ENCODE measurements at places on chromosomes 1 and 21. TPM values are rescaled to one million over a fixed set of nuclear protein-coding genes. Genes with fewer than 3 reads are reported as not detected.

- DNase-seq: no peak
- no peaks in the 10 kb centered on the region for H3K36me3 ChIP-seq
- peaks cover 18% of the 10 kb centered on the region for H3K4me1 ChIP-seq
- H3K27ac ChIP-seq: no peak overlapping the region
- H3K4me3 ChIP-seq: no peak overlapping the region
- H3K27me3 ChIP-seq: no peaks in the 10 kb centered on the region
Observed at GRCh38 chr1:169527001-169527400, 41.3 kb upstream of the SLC19A2 start.

GRCh38 chr1:236951672-236952071, 52.6 kb downstream of the MT1HL1 start:
- no peaks in the 10 kb centered on the region for H3K27me3 ChIP-seq
- H3K4me1 ChIP-seq: no peaks in the 10 kb centered on the region
- H3K36me3 ChIP-seq: no peaks in the 10 kb centered on the region
- no peak overlapping the region for H3K4me3 ChIP-seq

DNA sequence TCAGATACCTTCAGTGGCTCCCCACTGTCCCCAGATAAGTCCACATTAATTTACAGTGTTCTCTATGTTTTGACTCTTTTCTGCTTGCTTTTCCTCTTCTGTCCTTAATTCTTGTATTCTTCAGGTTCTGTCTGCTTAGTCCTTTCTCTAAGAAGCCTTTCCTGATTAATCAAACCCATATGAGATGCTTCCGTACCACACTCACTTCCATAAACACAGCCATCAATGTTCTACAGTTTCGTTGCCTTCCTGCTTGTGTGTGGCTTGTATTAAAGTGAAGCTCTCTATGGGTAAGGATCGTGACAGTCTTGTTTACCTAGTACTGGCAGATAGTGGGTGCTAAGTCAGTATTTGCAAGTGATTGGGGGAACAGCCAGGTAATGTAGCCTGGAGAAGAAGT, 75.9 kb downstream of the PRDM2 start:
- peaks cover 3% of the 10 kb centered on the region for H3K36me3 ChIP-seq
- no peaks in the 10 kb centered on the region for H3K27me3 ChIP-seq
- H3K27ac ChIP-seq: no peak overlapping the region
- no peak for DNase-seq
- H3K4me1 ChIP-seq: no peaks in the 10 kb centered on the region
- H3K4me3 ChIP-seq: no peak overlapping the region

The SPAG17 gene
- total RNA-seq: not detected

The TMEM125 gene
- 60.6 TPM for total RNA-seq

DNA sequence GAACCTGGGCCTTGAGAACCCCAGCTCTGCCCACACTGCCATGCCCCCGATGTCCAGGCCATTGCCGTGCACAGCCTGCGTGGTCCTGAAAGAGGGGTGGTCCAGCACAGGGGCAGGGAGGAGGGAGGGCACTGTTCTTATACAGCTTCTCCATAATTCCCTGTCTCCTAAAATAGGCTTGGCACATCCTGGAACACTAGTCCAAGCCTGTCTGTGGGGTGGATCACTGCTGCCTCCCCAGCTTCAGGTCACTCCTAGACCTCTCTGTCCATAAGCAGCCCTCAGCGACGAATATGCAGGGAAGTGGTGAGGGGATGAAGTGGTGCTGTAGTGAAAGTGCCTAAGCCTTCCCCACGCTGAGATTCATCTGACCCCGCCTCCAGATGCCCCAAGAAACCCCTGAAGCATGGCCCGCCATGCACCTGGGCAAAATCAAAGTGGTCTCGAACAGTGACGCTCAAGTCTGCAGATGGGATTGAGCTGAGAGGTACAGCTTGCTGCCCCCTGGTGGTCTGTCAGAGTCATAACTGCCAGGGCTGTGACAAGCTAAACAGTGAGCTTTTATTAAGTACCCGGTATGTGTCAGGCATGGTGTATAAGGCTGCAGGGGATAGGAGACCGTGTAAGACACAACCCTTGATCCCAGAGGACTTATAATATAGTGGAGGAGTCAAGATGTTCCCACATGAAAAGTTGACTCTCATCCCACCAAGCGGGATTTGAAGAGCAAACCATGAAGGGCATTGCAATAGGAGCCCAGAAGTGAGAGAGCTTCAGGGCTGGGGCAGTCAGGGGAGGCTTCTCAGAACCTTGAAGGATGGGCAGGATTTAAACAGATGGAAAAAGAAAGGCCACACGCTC, 66.6 kb downstream of the FAM163A start:
- no peaks in the 10 kb centered on the region for H3K36me3 ChIP-seq

The BRINP3 gene
- 20.6 TPM for total RNA-seq

The CHAF1B gene
- total RNA-seq: 0.64 TPM

The PLA2G2D gene
- total RNA-seq: not detected

The MYOC gene
- 3.7 TPM for total RNA-seq

DNA sequence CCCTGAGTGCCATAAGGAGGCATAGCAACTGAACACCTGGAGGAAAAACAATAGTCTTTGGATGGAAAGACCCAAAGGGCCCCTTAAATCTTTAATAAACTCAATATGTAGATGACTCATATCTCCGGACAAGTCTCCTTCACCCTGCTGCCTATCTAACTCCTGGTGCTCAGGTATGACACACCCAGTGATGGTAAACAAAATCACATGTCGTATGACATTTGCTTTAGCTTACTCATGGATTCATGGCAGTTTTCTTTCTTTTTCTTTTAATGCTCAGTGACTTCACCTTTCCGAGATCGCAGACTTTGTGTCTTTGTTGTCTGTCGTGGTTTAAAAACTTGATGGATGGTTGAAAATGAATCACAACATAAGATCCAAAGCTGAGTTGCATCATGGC, 208.5 kb upstream of the PROX1 start:
- no peaks in the 10 kb centered on the region for H3K36me3 ChIP-seq
- H3K4me3 ChIP-seq: no peak overlapping the region
- no peaks in the 10 kb centered on the region for H3K27me3 ChIP-seq
- H3K27ac ChIP-seq: no peak overlapping the region
- no peak for DNase-seq
- no peaks in the 10 kb centered on the region for H3K4me1 ChIP-seq

- DNase-seq: peak; percentile 96
- H3K4me3 ChIP-seq: peak overlapping the region; percentile 36
- H3K36me3 ChIP-seq: no peaks in the 10 kb centered on the region
- H3K27me3 ChIP-seq: no peaks in the 10 kb centered on the region
Observed at GRCh38 chr1:150561254-150561973, 12.2 kb downstream of the ADAMTSL4 start.

The GALNT2 gene
- 33.6 TPM for total RNA-seq

DNA sequence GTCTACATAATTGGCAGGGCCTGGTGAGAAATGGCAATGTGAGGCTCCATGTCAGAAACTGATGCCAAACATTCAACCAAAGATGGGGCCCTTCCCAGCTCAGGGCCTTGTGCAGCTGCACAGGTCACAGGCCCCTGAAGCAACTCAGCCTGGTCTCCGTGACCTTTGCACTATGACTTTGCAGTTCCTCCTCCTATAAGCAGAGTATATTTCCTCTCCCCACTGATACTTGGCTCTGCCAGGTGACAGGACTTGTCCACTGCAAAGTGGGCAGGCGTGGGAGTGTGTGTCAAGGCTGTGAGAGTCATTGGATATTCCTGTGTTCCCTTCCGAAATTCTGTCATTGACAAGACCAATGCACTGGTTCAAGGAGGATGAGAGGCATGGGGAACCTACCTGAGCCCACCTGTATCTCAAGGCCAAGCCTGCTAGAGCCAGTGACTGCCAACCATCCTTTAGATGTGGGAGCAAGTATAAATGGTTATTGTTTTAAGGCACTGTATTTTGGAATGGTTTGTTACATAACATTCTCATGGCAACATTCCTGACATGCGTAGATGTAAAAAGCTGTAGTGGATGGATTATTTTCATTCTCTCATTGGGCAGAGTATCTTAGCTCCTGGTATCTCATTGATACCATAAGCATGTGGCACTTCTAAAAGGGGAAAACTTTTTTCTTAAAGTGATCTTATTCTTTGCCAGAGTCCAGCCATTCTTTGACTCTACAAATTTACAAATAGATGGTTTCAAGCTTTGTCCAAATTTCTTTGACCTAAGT, 75.2 kb downstream of the CNIH3 start:
- no peaks in the 10 kb centered on the region for H3K4me1 ChIP-seq
- H3K36me3 ChIP-seq: no peaks in the 10 kb centered on the region
- no peak overlapping the region for H3K4me3 ChIP-seq
- H3K27me3 ChIP-seq: no peaks in the 10 kb centered on the region
- no peak for DNase-seq

GRCh38 chr1:117093870-117094621, 27.5 kb downstream of the TRIM45 start:
- H3K4me3 ChIP-seq: no peak overlapping the region
- H3K36me3 ChIP-seq: peaks cover 7% of the 10 kb centered on the region
- H3K4me1 ChIP-seq: peaks cover 10% of the 10 kb centered on the region

The TNFRSF18 gene
- not detected for total RNA-seq

DNA sequence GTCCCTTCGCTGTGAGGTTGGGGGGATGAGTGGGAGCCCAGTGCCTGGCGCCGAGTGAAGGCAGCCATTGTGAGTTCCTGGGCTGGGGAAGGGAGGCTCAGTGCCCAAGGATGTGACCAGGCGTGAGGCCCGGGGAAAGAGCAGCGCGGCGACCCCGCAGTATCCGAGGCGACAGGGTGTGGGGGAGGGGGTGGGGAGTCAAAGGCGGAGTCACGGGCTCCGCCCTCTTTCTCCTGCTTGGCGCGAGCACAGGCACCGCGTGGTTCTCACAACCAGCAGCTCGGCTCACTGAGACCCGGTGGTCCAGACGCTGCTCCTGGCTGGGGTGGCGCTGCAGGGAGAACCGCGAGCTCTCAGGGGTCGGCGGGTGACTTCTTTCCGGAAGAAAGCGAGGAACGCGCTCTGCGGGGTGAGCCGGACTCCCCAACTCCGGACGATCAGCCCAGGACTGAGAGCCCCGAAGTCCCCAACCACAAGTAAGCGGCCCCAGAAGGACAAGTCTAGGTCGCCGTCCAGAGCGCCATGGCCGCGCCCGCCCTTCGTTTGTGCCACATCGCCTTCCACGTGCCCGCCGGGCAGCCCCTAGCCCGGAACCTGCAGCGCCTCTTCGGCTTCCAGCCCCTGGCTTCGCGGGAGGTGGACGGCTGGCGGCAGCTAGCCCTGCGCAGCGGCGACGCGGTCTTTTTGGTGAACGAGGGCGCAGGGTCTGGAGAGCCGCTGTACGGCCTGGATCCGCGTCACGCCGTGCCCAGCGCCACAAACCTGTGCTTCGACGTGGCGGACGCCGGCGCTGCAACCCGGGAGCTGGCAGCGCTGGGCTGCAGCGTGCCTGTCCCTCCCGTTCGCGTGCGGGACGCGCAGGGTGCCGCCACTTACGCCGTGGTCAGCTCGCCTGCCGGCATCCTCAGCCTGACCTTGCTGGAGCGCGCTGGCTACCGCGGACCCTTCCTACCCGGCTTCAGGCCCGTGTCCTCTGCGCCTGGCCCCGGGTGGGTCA, at the start of gene HPDL:
Gene HPDL, plus strand, starts transcription at position 269 of the 997 bp plus-strand sequence. Its CDS starts 254 bp downstream, at position 523.
- no peaks in the 10 kb centered on the region for H3K27me3 ChIP-seq
- peak within 1 kb of the TSS; percentile 2 for H3K27ac ChIP-seq
- peak within 1 kb of the TSS; percentile 23 for H3K4me3 ChIP-seq
- DNase-seq: peak; percentile 80
- H3K36me3 ChIP-seq: no peaks in the 10 kb centered on the region

- no peaks in the 10 kb centered on the region for H3K27me3 ChIP-seq
- no peak overlapping the region for H3K27ac ChIP-seq
- no peak for DNase-seq
- H3K4me1 ChIP-seq: no peaks in the 10 kb centered on the region
Observed at GRCh38 chr1:85599681-85600080, 19.1 kb downstream of the CCN1 start.

The LINGO4 gene
- not detected for total RNA-seq

DNA sequence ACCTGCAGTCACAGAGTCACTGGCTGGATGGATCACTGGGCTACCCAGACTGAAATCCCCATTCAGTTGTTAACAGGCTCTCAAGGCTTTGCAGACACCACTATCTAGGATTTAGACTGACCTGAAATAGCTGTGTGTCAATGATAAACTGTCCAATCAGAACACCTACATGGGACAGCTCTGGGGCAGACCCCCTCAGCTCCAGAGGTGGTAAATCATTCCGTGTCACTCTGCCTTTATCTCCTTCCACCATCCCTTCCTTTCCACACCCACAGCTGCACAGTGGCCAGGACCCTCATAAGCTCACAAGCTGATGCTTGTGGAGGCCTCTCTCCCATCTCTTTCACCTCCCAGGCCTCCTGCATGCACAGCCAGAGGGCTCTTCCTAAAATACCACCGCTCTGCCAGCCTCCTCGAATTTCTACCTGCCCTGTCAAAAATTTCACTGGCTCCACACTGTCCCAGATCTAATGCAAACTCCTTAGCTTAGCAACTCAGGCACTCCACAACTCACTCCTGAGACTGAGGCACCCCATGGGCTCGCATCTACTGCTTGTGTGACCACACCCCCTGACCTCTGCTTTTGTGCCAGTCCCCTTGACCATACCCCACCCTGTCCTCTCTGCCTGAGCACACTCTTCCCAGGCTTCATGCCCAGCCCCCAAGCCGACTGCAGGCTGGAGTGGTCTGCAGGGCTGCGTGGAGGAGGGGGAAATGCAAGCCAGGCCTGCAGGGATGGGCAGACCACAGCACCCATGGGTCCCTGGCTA, 5.8 kb downstream of the CAPZB start:
- no peak overlapping the region for H3K27ac ChIP-seq
- H3K27me3 ChIP-seq: no peaks in the 10 kb centered on the region
- no peak overlapping the region for H3K4me3 ChIP-seq
- H3K36me3 ChIP-seq: no peaks in the 10 kb centered on the region

GRCh38 chr1:9413877-9414213, 121.2 kb downstream of the SPSB1 start:
- H3K27me3 ChIP-seq: no peaks in the 10 kb centered on the region
- peak; percentile 24 for DNase-seq
- H3K36me3 ChIP-seq: no peaks in the 10 kb centered on the region

DNA sequence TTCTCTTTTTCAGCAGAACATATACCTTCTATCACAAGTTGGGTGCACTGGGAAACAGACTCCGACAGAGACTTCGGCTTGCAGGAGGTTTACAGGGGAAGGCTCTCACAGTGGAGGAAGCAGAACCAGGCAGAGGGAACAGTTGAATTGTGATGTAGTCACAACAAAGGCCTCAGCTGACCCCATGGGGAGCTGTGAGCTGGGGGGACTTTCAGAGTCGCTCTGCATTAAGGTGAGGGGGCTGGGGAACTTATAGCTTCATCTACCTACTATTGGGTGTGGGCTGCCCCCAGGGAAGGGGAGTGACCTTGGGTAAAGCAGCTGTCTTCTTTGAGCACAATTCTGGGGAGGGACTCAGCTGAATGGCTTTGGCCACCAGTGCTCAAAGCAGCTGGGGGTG, 94.9 kb upstream of the POU3F1 start:
- H3K27me3 ChIP-seq: peaks cover 44% of the 10 kb centered on the region
- no peak overlapping the region for H3K4me3 ChIP-seq
- no peaks in the 10 kb centered on the region for H3K36me3 ChIP-seq
- DNase-seq: no peak

DNA sequence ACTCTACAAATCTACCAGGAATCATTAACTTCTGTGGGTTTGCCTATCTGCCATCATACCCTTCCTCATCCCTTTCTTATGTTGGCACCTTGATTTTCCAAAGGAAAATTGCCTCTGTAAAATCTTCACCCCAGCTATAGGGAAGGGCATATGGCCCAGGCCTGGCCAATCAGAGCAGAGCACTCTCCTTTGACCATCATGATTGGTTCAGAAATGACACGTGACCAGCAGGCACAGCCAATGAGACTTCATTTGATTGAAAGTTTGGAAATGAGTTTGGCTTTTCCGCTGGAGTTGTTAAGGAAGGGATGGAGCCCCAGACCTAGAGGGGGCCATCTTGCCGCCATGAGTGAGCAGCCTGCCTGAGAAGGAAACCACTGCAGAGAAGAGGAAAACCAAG, 35.1 kb upstream of the IFFO2 start:
- no peak for DNase-seq
- H3K4me1 ChIP-seq: no peaks in the 10 kb centered on the region
- no peak overlapping the region for H3K4me3 ChIP-seq
- H3K36me3 ChIP-seq: no peaks in the 10 kb centered on the region
